ENCODE measurements at places on chromosomes 6 and 20. TPM values are rescaled to one million over a fixed set of nuclear protein-coding genes. Genes with fewer than 3 reads are reported as not detected.

MYMX gene
- total RNA-seq = not detected

MAS1 gene
- not detected for total RNA-seq

GSTA3 gene
- total RNA-seq = not detected

SMIM26 gene
- total RNA-seq = 71.0 TPM

TCF21 gene
- total RNA-seq = not detected

PTPRT gene
- total RNA-seq = not detected

EBF4 gene
- 0.73 TPM for total RNA-seq

HAO1 gene
- total RNA-seq = not detected

FNDC11 gene
- not detected for total RNA-seq

All from melanocyte of skin (primary cell).